ENCODE measurements at places on chromosomes 7 and 10. TPM values are rescaled to one million over a fixed set of nuclear protein-coding genes. Genes with fewer than 3 reads are reported as not detected.

DNA sequence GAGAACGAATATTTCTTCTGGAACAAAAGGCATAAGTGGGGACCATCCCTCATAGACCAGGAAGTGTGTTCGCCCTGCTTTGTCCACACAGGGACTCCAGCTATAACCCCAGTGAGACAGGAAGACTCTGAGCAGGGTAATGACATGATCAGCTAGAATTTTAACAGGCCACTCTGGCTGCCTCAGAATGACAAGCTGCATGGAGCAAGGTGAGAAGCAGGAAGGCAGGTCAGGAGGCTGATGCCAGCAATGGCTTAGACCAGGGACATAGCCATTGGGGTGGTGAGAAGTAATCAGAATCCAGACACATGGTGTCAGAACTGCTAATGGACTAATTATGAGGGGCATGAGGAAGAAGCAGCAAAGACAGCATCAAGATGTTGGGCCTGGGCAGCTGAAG, 264.6 kb downstream of the GRID1 start:
- no peaks in the 10 kb centered on the region for H3K36me3 ChIP-seq
- no peak overlapping the region for H3K4me3 ChIP-seq
- H3K27ac ChIP-seq: no peak overlapping the region

DNA sequence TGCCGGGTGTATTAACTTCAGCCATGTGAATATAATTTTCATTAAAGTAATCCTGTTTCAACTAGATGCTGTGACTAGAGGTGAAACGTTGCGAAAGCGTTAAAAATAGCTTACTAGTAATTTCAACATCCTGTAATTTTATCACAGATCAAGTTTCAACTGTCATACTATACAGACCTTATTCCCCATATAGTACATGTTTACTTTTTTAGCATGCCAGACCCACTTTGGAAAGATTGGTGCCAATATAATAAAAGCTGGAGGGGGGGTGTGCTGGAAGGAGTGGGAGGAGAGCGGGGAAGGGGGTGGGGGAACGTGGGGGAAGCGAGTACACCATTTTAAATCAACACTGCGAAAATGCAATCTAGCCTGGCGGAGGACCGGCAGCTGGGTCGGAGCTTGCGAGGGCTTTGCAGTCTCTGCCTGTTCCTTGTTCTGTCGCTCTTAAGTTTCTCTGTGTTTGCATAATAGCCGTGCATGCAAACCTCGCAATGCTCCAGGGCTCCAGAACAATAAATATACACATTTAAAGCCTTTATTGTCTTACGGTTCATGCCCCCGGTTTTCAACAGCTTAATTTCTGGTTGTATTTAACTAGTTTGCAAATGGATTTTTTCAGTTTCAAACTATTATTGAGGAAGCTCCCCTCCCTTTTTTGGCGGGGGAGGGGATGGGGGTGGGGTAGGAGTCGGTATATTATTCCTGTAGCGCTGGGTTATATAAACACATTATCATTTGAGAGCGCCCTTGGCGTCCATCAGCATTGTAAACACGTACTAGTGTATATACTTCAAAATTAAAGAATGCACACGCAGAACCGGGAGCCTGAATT, 1.3 kb upstream of the ARID5B start:
- peak overlapping the region; percentile 94 for H3K4me3 ChIP-seq
- H3K27me3 ChIP-seq: no peaks in the 10 kb centered on the region

- H3K27me3 ChIP-seq: no peaks in the 10 kb centered on the region
- peak overlapping the region; percentile 95 for H3K27ac ChIP-seq
- no peaks in the 10 kb centered on the region for H3K36me3 ChIP-seq
- DNase-seq: no peak
- peak overlapping the region; percentile 99 for H3K4me3 ChIP-seq
- H3K4me1 ChIP-seq: peaks cover 21% of the 10 kb centered on the region
These were observed 206 bp downstream of the UPF2 start for GRCh38 chr10:12042409-12042796.

- H3K36me3 ChIP-seq: no peaks in the 10 kb centered on the region
- no peaks in the 10 kb centered on the region for H3K27me3 ChIP-seq
- H3K4me3 ChIP-seq: no peak overlapping the region
- no peak overlapping the region for H3K27ac ChIP-seq
- peaks cover 3% of the 10 kb centered on the region for H3K4me1 ChIP-seq
These were observed 65.2 kb downstream of the ZMYND11 start for GRCh38 chr10:200405-200804.

GRCh38 chr10:78648256-78648860, 420.4 kb upstream of the ZMIZ1 start:
- H3K4me3 ChIP-seq: no peak overlapping the region
- no peaks in the 10 kb centered on the region for H3K36me3 ChIP-seq
- no peak for DNase-seq
- no peaks in the 10 kb centered on the region for H3K4me1 ChIP-seq
- H3K27ac ChIP-seq: no peak overlapping the region

DNA sequence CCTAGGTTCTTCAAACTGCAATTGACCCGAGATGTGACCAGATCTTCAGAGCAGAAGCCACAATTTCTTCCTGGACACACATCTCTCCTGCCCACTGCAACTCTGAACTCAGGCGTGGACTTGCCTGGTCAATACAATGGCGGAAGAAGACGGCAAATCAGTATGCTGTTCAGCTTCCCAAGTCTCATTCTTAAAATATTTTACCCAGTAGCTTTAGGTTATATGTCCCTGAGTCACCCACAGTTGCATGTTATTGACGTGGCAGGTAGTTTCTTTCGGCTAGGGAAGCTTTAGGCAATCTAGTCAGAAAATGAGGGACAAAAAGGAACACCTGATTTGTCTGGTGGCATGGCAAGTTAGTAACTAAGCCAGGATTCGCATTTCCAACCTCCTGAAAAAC, 22.5 kb downstream of the CEP41 start:
- no peak overlapping the region for H3K27ac ChIP-seq
- DNase-seq: no peak
- H3K4me3 ChIP-seq: no peak overlapping the region
- no peaks in the 10 kb centered on the region for H3K27me3 ChIP-seq
- no peaks in the 10 kb centered on the region for H3K4me1 ChIP-seq

DNA sequence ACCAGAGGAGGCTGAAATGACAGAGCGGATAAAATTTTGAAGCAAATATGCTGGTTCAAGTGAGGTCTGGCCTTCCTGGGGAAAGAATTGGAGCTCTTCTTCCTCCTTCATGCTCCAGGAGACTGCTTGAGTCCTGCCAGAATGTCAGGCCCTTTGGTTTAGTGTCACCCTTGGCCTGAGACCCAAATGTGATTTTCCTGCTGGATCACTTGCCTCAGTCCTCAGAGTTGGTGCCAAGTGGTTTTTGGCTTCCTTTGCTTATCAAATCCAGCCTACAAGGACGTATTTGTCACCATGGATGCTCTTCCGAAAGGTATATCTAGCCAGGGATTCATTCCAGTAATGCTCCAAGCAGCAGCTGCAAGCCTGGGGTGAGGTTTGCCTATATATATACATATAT, 118.4 kb downstream of the PLPP4 start:
- no peak overlapping the region for H3K4me3 ChIP-seq
- H3K4me1 ChIP-seq: no peaks in the 10 kb centered on the region
- no peaks in the 10 kb centered on the region for H3K27me3 ChIP-seq
- H3K36me3 ChIP-seq: no peaks in the 10 kb centered on the region
- no peak for DNase-seq
- no peak overlapping the region for H3K27ac ChIP-seq

DNA sequence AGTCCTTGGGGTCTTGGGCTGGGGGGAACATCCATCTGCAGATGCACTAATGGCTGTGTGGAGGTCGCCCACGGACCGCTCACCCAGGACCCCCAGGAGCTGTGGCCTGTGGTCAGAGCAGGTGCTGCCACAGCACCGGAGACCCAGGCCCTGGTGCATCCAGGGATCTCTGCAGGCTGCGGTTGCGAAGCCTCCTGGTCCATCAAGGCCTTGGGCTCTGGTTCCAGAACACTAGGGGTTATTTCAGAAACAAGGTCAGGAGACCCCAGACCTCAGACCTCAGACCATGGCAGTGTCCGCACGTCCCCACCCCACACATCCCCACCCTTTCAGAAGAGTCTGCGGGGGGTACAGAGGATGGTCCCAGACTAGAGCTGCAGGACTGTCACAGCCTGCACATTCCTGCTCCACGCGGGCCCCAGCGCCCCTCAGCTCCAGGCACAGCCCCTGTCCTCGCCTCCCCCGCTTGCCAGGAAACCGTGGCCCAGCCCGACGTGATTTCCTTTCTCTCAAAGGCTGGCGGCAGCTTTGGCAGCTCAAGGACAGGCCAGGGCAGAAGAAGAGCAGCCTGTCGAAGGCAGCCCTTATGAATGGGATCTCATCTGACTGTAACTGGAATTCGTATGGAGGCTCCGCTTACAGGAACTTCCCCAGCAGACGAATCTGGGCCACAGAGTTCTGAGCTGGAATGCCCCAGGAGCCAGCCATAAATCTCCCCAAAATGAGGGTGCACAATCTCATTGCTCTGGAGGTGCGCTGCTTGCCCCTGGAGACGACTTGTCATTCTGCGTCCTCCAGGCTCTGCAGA, 136.2 kb upstream of the RET start:
- no peaks in the 10 kb centered on the region for H3K36me3 ChIP-seq
- H3K4me1 ChIP-seq: no peaks in the 10 kb centered on the region
- no peaks in the 10 kb centered on the region for H3K27me3 ChIP-seq
- no peak overlapping the region for H3K27ac ChIP-seq
- no peak for DNase-seq

GRCh38 chr7:98474558-98474957, 73.7 kb upstream of the BAIAP2L1 start:
- H3K27me3 ChIP-seq: no peaks in the 10 kb centered on the region
- H3K4me1 ChIP-seq: peaks cover 7% of the 10 kb centered on the region
- no peak overlapping the region for H3K4me3 ChIP-seq
- DNase-seq: no peak

GRCh38 chr10:127945948-127946711, 39.2 kb downstream of the PTPRE start:
- H3K4me3 ChIP-seq: no peak overlapping the region
- no peaks in the 10 kb centered on the region for H3K36me3 ChIP-seq

- H3K27ac ChIP-seq: peak overlapping the region; percentile 83
- H3K4me1 ChIP-seq: peaks cover 11% of the 10 kb centered on the region
- H3K4me3 ChIP-seq: peak overlapping the region; percentile 68
- H3K36me3 ChIP-seq: no peaks in the 10 kb centered on the region
- no peaks in the 10 kb centered on the region for H3K27me3 ChIP-seq
These were observed 1.3 kb downstream of the CTTNBP2 start for GRCh38 chr7:117871778-117872538.

DNA sequence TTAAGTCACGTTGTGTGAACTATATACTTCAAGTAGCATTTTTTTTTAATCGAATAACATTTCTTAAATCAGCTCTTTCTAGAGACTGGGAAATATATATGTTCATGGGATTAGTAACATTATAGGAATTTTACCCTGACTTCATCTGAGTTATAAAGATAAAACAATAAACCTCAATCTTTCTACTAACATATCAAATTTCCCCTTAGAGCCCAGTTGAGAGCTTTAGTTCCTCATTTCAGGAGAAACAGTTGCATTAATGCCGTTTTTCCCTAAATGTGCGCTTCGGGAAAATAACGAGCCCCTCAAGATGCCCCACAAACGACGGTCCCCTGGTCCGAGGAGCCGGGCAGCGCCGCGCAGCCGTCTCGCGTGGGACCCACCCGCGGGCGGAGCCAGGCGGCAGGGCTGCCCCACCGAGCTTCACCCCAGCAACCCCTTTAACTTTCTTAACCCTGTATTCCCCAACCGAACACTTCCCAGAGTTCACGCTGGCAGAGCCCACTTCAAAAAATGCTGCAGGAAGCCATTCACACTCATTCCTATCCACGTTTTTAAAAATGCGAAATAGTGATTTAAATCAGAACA, 152.5 kb upstream of the YAE1 start:
- DNase-seq: no peak
- no peaks in the 10 kb centered on the region for H3K36me3 ChIP-seq
- peak overlapping the region; percentile 38 for H3K27ac ChIP-seq
- H3K27me3 ChIP-seq: no peaks in the 10 kb centered on the region
- H3K4me1 ChIP-seq: peaks cover 5% of the 10 kb centered on the region
- peak overlapping the region; percentile 45 for H3K4me3 ChIP-seq

DNA sequence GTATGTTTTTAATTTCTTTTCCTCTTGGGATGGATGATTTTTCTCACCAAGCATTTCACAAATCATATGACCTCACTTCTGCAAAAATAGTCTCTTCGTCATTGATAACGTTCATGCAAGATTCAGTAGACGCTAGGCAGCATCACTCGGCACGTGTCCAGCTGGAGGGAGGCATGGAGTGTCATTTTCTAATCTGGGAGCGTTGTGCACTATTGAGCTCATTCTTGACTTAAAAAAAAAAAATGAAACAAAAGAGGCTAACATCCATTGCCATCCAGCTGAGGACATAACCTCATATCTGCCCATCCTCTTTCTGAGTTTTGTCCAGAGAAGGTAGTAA, 56.2 kb downstream of the COL17A1 start:
- H3K4me1 ChIP-seq: no peaks in the 10 kb centered on the region
- H3K36me3 ChIP-seq: no peaks in the 10 kb centered on the region
- no peak overlapping the region for H3K27ac ChIP-seq
- H3K4me3 ChIP-seq: no peak overlapping the region

DNA sequence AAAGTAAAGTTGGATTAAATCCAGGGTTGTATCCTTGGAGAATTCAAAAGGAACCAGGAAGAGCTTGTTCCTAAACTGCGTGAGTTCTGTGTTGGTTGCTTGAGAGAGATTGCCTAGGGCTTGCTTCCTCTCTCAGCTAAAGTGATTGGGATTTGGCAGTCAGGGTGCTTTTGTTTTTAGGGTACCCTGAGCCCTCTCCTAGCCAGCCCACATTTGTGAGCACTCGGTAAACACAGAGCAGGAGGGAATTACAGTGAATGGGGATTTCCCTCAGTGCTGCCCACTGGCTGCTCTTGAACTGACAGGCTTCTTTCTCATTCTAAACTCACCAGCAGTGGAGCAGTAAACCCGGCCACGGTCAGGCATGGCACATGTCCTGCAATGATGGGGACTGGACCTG, 146.9 kb downstream of the TPST1 start:
- DNase-seq: no peak
- H3K4me3 ChIP-seq: no peak overlapping the region
- H3K27me3 ChIP-seq: no peaks in the 10 kb centered on the region

GRCh38 chr7:70183278-70183677, 585.0 kb downstream of the AUTS2 start:
- no peaks in the 10 kb centered on the region for H3K27me3 ChIP-seq
- no peaks in the 10 kb centered on the region for H3K4me1 ChIP-seq
- H3K27ac ChIP-seq: no peak overlapping the region
- no peak for DNase-seq
- no peak overlapping the region for H3K4me3 ChIP-seq

The KLF14 gene
- total RNA-seq: not detected

The OR9A4 gene
- total RNA-seq: not detected

The ELOVL3 gene
- not detected for total RNA-seq

The CLDN3 gene
- not detected for total RNA-seq

The ATOH7 gene
- total RNA-seq: not detected

The ERVW-1 gene
- total RNA-seq: not detected

The POLR2J3 gene
- 28.7 TPM for total RNA-seq

The RAB11FIP2 gene
- total RNA-seq: 14.7 TPM

The RARRES2 gene
- total RNA-seq: 305 TPM

The SMIM30 gene
- 15.7 TPM for total RNA-seq

The UNCX gene
- not detected for total RNA-seq

All from vagina (tissue), 2 donors.